AG08395 (cell line): ENCODE measurements at places on chromosomes 5 and 9.
A peak's percentile ranks its signal among the peaks of the same experiment; 100 is the strongest.

GRCh38 chr9:4137234-4137633, 162.6 kb downstream of the GLIS3 start:
- DNase-seq, result peak; percentile 89

DNA sequence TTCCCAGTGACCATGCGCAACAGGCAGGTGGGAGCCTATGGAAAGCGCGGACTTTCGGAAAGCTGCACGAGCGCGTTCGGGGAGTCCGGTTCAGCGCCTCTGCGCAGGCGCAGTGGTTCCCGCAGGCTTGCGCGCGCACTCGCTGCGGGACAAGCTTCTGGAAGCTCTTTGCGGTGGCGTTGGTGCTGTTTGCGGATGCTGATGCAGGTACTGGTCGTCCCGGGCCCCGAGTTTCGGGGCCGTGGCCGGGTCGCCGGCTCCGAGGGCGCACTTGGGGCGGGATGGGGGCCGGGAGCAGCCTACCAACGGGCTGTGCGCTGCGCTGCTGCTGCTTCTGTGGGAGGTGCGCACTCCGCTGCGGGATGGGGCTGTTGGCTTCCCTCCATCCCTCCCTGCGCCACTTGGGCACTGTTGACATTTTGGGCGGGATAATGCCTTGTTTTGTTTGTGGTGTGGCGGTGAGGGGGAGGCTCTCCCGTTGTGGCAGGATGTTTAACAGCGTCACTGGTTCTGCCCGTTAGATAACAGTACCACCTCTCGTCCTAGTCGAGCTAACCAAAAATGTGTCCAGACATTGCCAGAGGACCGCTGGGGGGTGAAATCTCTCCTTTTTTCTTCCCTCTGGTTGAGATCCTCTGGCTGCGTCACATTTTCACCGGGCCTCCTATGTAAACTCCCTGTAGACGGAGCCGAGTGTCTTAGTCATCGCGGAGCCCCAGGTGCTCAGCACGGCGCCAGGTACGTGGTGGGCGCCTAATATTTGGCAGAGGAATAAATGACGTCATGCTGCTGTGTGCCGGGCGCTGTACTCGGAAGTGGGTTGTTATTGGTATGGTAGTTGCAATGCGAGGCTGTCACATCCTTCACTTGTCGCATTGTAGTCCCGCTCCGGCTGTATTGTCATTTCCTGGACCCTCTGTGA, at the start of gene ZNF483:
TSS of gene ZNF483 (plus strand) at position 124 of the 922 bp plus-strand sequence. CDS start 2,217 bp downstream, outside the sequence.
- DNase-seq, result peak; percentile 85

DNA sequence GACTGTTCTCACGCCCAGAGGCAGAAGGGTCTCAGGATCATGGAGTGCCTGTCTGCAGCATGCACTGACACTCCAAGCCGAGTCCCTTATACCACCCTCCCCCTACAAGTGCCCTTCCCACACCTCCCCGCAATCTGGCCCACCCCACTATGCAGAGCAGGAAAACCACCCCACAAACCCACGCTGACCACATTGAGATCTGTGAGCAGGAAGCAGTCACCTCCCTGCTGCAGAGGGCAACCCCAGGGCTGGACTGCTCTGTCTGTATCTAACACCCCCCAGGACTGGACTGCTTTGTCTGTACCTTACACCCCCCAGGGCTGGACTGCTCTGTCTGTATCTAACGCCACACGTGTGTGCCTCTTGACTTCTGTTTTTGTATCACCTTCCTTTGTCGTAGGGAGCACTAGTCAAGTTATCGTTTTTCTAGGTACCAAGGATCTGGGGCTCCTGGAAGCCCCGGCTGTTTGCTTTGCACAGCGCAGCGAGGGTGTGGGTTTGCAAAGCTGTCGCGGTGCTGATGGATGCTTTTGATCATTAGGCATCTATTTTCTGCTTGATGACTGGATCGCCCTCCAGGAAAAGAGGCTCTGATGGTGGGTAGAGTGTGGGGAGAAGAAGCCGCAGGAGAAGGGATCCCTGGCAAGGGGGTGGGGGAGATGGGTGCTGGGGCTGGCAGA, 21.5 kb downstream of the OLFM1 start:
- DNase-seq, result no peak

GRCh38 chr9:114196117-114196516, 40.8 kb downstream of the COL27A1 start:
- no peak for DNase-seq

- DNase-seq, result peak; percentile 45
These were observed 50.2 kb upstream of the ACTBL2 start for GRCh38 chr5:57532513-57533497.
